Stimulated activated CD4-positive, alpha-beta T cell treated with anti-CD3 and anti-CD28 coated beads, Interleukin-1b, Interleukin-23, amount 100 ng/mL, for 24 hours (primary cell): ENCODE measurements at places on chromosomes 6 and 20.

- no peak for DNase-seq
Measured at GRCh38 chr6:112786801-112787200, 439.7 kb downstream of the RFPL4B start.

DNA sequence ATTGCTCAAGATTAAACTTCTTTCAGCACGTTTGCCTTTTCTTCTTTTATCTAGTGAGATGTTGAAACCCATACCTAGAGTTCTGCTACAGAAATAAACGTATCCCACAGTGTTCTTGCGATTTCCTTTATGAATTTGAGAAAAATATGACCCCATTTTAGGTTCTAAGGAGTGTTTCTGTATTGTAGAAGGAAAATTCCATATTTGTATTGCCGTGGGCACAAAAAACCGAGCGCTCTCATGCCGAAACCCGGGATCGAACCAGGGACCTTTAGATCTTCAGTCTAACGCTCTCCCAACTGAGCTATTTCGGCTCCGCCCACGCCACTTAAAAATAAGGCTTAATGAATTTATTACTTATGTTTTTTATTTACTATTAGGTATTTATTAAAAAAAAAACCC lies 23.7 kb downstream of the ZNF311 start:
- peak; percentile 68 for DNase-seq

DNA sequence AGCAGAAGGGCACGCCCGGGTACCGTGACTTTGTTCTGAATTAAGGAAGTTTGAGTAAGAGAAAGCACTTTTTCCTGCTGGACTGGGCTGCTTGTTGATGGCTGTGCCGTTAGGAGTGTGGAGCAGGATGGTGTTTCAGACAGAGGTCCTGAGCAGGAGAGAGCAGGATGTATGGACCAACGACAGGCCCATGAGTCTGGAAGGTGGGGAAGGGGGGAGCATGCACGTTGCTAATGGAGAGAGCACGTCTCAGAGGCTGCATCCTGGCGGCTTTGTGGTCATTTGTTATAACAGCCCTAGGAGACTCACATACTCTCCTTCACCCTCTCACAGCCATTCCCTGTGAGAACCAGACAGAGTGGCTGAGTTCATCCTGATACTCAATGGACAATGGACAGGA lies 56.8 kb downstream of the PHACTR3 start:
- DNase-seq, result no peak

- DNase-seq, result no peak
Measured at GRCh38 chr6:7703148-7703680, 22.7 kb upstream of the BMP6 start.

- no peak for DNase-seq
Measured at GRCh38 chr6:100808638-100809275, 72.4 kb downstream of the ASCC3 start.

DNA sequence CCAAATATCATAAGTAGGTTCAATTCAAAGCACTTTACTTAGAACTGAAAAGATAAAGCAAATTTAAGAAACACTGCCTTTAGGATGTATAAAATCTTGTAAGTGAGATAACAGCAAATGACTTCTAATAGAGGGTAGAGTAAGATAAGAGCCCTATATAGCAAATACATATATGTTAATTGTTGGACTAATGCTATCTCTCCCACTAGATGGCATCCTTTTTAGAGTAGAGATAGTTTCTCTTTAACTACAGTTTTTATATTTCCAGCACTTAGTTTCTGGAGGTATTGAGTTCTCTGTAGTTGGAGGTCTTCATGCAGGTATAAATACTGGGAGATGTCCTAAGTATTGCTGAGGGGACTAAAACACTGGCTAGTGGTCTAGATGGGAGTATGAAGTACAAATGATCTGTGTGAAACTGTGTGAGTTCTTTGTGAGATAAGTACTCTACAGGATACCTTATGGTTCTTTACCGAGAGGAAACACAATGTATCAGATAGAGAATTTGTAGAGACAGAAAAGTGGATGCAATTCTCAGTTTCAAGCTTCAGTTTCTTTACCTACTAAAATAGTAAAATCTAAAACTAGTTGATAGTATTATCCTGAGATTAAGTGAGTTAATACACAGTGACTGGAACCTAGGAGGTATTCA lies 399.3 kb downstream of the KHDRBS2 start:
- DNase-seq, result no peak

- no peak for DNase-seq
Measured at GRCh38 chr6:160678744-160679401, 14.8 kb upstream of the LPA start.

- no peak for DNase-seq
Measured at GRCh38 chr20:38665506-38666285, 58.6 kb upstream of the SLC32A1 start.
